ENCODE measurements at places on chromosomes 12 and 14.

DNA sequence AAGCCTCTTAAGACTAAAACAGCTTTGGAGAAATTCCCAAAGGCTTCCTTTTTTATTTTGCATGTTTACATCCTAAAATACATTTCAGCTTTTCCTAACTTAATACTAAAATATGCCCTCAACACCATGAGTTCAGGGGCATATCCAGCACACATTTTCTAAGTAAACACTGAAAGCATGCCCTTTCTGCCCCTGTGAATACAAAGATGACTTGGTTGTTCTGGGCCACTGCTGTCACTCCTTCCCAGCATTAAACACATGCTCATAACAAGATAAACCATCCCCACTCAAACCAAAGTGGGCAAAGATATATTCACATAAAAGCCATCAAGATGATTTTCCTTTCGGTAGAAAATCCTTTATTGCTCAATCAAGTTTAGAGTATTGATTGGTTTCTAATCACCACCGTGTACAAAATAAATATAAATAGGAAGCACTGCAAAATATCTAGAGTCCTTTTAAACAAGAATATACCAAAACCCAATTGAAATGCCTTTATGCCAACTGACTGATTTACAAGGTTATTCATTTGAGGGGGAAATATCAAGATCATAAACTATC is 1.9 kb downstream of the CCNB1IP1 start:
- DNase-seq = no peak

DNA sequence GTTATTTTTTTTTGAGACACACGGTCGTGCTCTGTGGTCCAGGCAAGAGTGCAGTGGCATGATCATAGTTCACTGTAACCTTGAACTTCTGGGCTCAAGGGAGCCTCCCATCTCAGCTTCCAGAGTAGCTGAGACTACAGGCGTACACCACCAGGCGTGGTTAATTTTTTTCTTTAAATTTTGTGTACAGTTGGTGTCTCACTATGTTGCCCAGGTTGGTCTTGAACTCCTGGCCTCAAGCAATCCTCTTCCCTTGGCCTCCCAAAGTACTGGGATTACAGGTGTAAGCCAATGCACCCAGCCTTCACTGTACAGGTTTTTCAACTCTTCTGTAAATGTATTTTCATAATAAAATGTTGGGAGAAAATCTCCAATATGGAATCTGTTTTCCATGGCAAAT is 5.7 kb upstream of the KLC1 start:
- DNase-seq = no peak

DNA sequence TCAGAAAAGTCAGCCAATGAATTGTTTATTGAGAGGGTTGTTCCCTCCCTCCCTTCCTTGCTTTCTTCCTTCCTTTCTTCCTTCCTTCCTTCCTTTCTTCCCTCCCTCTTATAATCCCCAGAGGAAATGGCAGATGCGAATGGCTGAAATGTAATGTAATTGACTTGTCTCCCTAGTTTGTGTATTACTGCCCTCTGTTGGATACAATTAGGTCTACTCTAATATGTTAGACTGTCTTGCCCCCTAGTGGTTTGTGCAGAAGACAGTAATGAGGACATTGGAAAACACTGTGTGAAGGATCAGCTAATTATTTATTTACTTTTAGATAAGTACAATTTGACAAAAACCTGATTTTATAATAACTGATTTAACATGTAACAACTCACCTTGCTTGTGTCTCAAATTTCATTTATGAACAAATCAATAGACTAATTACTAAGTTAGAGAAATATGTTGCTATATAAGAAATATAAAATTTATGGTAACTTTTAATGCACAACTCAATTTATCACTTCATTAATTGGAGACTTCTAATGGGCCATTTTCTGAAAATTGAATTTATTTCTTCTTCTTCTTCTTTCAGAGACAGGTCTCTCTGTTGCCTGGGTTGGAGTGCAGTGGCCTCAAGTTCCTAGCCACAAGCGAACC is 229.8 kb upstream of the LRIG3 start:
- DNase-seq = no peak

DNA sequence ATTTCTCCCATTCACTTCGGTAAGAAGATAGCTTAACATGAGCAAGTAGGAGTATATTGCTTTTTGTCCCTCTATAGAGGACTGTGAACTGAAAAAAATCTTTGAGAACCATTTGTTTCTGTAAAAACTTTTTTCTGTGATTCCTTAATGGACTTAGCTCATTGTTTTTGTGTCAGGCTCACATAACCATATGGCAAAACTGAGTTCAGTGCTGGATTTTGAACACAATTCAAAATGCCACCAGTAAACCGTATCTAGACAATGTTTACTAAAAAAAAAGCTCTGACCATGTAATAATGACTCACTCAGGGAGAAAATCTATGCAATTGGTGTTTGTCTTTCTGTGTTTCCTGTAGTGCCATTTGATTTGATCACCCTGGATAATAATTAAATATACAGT is 5.2 kb downstream of the TRHDE start:
- DNase-seq = no peak

DNA sequence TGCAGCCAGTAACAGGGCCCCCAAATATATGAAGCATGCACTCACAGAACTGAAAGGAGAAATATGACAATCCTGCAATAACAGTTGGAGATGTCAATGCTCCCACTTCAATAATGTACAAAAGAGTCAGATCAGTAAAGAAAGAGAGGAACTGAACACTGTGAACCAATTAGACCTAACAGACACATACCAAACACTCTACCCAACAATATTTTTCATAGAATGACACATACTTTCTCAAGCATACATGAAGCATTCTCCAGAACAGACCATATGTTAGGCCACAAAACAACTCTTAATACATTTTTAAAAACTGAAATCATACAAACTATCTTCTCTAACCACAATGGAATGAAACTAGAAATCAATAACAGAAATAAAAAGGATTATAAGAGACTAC is 80.2 kb downstream of the ELK3 start:
- no peak for DNase-seq
